ENCODE measurements at places on chromosomes 3 and 15.
A peak's percentile ranks its signal among the peaks of the same experiment; 100 is the strongest.

DNA sequence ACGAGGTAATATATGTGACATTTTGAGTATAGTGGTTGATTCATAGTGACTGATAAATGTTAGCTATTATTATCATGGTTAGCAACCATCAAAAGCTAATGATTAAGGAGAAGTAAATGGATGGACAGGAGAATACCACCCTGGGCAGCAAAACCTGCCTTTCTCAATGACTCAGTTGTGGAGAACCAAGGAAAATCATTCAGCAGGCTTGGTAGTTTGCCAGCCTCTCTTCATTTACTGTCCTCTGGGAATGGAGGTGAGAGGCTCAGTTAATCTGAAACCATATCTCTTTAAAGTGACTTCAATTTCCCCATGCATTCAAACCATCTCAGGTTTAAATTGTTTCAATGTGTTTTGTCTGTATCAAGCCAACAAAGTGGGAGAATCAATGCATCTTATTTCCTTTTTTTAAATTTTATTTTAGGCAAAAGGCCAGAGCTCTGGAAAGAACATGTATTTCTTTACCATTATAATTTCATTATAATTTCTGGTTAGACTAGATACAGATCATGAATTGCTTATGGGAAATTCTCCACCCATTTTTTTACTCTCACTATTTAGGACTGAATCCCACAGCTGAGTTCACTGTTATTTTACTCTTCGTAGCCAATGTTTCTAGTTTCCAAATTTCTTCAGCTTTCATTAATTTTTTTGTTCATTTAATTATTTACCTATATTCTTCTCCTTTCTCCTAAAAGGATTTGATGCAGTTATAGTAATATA, 2.7 kb downstream of the TM4SF18 start:
- no peak for DNase-seq

DNA sequence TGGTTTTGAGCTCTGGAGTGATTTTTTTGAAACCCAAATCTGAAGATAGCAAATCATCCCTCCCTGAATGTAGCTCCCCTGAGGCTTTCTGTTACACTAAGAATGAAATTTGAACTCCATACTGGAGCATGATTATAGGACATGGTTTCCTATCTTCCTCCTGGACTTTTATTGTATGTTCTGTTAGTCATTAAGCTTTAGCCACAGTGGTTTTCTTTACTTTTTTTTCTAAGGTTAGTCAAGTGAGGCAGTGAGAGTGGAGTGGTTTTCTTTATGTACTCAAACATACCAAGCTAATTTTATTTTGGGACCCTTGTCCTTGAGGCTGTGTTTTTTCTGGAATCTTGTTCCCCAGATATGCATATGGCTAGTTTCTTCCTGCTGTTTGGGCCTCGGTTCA, 55.2 kb upstream of the FRMD4B start:
- no peak for DNase-seq

- no peak for DNase-seq
These were observed 66.6 kb downstream of the USF3 start for GRCh38 chr3:113629584-113630421.

- no peak for DNase-seq
These were observed 13.2 kb upstream of the STAB1 start for GRCh38 chr3:52481819-52482521.

DNA sequence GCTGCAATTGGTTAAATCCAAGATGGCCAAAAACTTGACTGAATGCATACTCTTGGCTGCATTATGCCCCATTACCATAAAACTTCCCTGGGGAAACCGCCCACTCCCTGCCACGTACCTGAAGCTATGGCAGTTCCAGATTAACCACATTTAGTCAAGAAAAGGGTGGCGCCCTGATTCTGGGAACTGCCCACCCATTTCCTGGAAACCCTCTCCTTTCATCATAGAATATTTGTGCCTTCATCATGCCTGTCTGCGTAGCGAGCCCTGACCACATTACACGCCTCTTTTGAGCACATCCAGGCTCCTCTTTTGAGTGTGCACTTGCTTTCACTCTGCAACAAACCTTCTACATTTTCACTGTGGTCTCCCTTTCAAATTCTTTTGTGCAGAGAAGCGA, 5.2 kb downstream of the LINS1 start:
- peak; percentile 92 for DNase-seq

DNA sequence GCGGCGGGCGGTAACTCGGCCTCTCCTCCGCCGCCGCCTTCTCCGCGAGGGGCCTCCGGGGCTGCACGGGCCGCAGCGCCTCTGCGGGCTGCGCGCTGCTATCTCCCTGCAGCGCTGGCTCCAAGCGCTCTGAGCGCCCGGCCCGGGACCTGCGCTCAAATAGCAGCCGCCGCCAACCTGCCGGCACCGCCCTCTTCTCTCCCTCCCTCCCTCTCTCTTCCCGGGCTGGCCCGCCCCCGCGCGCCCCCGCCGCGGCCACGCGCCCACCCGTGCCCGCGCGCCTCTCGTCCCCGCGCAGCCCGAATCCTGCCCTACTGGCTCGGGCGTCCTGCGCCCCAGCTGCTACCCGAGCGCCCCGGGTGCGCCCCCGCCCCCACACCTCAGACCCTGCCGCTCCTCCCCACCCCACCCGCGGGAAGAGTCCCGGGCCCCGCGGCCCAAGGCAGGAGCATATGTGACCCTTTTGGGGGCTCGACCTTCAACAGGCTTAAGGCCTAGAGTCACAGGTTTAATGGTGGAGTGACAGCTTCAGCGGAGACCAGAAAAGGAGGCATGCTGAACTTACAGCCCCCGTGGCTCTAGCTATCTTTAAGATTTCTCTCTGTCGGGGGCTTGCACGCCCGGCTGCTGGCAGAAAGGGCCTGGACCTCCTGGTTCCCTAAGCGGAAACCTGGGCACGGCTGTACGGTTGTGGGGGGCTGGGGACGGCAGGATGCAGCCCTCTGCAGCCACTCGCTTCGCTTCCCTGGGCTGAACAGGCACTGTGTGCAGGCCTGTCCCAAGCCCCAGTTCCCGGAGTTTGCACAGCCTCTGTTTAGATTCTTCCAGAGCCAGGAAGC, at the start of gene CACNA2D2:
Gene CACNA2D2 (minus strand): TSS at position 131 of the 839 bp plus-strand sequence. CDS start 211 bp downstream, outside the sequence.
- peak; percentile 67 for DNase-seq

GRCh38 chr3:66397745-66398144, 103.1 kb downstream of the LRIG1 start:
- DNase-seq: no peak

GRCh38 chr3:181103605-181104004, 114.1 kb upstream of the DNAJC19 start:
- DNase-seq: peak; percentile 12

GRCh38 chr3:27213450-27213849, 155.7 kb downstream of the NEK10 start:
- DNase-seq: no peak

DNA sequence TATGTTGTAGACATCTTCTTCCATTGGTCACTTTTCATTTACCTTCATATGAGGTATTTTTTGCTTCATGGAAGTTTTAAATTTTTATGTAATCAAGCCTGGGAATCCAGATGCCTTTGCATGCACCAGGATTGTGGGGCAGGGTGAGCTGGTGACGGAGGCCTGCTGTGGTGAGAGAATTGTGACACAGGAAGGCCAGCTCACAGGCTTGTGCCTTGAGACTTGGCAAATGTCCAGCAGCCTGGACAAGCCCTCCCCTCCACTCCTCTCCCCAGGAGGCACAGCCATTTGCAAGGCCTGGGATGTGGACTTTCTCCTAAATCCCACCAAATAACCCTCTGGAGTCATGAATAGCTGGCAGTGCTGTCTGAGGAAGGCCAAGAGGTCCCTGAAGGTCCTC, 67.4 kb downstream of the RHCG start:
- DNase-seq: no peak

DNA sequence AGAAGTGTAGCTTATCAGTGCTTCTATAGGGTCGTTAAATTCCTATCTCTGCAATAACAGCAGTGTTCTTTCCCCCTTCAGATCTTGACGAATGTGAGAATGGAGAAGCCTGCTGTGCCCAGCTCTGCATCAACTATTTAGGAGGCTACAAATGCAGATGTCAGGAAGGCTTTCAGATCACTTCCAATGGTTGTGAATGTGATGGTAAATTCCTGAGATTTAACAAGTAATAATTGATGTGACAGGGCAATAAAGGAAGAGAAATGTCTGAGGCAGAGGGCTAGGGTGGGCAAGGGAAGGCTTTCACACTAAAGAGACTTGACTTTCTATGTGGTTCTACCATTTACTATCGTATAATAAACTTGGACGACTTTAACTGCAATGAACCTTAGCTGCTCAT, 711.7 kb upstream of the GOLIM4 start:
- no peak for DNase-seq

GRCh38 chr15:25869701-25870100, 6.6 kb upstream of the ATP10A start:
- no peak for DNase-seq

DNA sequence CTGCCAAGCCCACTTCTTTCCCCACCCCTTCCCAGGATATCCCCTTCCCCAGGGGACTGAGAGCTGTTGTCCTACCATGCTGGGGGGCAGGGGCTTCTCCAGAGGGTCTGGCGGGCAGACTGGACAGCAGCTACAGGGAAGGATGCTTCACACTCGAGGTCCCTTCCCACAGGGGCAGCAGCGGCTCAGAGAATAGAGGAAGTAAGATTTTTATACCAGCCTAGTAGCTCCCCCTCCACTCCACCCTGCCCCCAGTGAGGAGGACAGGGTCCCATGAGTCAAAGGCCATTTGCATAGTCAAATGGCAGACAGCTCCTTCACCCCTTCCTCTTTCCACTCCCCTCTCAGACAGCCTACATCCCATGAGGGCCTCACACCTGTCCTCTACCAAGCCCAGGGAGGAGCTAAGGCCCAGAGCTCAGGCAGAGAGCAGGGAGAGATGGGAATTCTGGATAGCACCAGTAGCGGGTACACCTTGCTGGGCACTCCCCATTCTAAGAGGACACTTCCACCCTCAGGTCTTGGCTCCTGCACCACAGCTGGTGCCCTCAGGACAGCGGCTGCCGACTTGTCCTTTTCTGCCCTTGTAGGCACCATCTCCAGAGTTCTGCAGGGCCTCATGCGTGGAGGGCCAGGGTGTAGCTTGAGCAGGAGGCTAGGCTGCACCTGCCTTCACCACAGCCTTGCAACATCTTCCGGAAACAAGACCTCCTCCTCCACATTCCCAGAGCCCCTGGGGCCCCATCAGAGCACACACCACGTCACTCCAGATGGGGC, at the start of gene TLR9:
Gene TLR9 (minus strand): TSS at position 194 of the 777 bp plus-strand sequence. CDS start 116 bp downstream, at position 78.
- peak; percentile 52 for DNase-seq

DNA sequence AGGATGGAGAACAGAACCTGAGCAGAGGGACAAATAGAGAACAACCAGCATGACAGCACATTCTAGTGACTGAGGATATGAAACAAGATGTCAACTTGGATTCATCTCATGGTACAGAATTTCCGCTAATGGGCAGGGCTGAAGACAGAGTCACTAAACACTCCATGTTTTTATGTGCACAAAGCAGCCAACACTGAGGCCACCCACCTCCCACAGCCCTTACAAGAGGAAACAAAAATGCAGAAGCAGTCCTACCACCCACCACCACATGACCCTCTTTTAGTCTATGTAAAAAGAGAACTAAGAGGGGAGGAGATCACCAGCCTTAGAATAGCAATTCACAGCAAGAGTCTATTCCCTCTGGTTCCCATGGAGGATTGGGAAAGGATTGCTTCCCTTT, 131.4 kb upstream of the UBE2E2 start:
- no peak for DNase-seq

GRCh38 chr3:183789826-183790225, 35.6 kb downstream of the MAP6D1 start:
- DNase-seq: no peak

- DNase-seq: no peak
These were observed 818.8 kb upstream of the LMCD1 start for GRCh38 chr3:7682822-7683229.

DNA sequence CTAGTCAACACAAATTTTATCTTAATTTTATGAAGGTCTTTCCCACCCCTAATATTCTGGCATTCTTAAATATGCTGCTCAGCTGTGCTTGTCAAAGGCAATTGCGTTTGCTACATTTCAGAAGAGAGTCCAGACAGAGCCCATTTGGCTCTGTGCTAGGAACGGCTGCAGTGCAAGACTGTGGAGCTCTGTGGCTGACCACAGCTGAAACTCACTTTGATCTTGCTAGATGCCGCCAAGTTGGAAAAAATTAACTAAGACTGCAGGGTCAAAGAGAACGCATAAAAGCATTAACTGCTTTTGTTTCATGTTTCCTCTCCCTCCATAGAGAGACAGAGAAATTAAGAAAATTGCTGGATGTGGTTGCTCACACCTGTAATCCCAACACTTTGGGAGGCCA, 7.6 kb upstream of the PPP1R2 start:
- DNase-seq: peak; percentile 51

DNA sequence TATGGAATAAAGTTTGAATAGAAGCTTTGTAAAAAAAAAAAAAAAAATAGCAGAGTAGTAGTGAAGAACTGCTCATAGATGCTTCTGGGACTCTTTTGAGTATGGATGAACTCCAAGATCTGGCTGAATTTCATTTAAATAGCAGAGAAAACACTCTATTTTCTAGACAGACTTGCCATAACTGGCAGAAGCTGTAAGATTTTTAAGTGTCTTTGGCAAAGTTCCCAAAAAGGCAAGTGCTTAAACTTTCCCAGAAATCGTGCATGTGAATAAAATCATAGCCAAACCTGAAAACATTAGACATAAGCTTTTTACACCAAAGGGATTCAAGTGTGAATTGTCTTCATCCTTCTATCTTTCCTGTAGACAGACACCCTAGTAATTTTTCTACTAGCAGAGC, 110.3 kb upstream of the MITF start:
- no peak for DNase-seq

- DNase-seq: no peak
These were observed 4.2 kb downstream of the TRA2B start for GRCh38 chr3:185933374-185934173.

DNA sequence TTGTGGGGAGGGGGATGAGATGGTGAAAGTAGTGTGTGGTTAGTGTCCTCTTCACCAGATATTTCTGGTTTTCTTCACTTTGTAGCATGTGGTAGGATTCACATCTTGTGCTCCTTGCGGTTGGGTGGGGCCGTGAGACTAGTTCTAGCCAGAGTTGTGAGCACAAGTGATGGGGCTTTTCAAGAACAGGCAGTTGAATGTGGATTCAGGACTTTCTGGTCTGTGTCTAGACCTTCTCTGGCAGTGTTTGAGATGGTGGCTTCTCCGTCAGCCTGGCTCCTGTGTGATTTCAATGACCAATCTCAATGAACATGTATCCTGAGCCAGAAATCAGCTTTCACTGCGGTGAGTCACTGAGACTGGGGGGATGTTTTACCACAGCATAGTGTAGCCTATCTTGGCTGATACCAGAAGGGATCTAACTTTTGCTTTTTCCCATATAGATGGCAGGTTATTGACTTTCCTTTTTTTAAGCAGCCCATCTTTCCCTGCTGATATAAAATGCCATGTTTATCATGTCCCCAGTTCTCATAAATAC, 82.6 kb downstream of the RPLP1 start:
- DNase-seq: no peak

DNA sequence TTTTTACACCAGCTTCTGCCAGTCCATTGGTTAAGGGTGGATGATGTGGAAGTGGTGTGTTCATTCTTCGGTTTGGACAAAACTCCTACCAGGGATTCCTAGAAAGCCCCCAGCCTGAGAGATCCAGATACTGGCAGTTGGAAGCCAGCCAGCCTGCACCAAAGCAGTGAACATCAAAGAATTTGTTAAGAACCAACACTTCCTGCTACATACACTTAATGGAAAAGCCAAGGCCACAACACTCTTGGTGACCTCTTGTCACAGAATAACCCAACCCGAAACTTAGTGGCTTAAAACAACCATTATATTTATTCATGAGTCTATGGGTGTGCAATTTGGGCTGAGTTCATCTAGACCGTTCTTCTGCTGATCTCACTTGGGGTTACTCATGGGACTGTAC, 42.9 kb upstream of the ADAMTS9 start:
- no peak for DNase-seq

GRCh38 chr15:25850154-25851111, 12.7 kb downstream of the ATP10A start:
- DNase-seq: peak; percentile 74

Data from activated naive CD8-positive, alpha-beta T cell treated with anti-CD3 and anti-CD28 coated beads for 36 hours (primary cell).